CMK (cell line): ENCODE measurements at places on chromosomes 1 and 21.

GRCh38 chr1:35631396-35631795, 9.9 kb downstream of the PSMB2 start:
- DNase-seq, result no peak

DNA sequence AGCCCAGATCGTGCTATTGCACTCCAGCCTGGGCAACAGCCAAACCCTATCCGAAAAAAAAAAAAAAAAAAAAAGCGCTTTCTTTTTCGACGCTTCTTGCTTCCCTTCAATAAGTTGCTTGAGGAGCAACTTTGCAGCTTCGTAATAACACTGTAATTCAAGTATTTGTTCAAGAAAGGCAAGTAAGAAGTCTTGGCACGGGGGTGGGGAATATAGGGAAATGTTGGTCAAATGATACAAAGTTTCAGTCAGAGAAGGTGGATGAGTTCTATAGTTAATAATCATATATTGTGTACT, 871 bp upstream of the PSMA5 start:
- DNase-seq, result no peak

DNA sequence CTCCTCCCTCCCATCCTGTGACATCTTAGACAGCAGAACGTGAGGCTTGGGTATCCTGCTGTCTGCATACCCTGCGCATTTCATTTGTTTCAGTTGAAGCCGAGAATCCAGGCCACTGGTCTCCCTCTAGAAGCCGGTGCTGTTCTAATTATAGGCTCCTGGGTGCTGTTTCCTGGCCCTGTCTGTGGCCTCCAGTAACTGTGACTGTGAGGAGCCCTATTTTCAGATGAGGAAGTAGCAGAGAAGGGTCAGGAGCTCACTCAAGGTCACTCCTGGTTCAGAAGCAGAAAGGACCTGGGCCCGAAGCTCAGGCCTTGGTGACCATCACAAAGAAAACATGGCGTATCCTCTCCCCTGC, 24.0 kb downstream of the COQ8A start:
- no peak for DNase-seq

- DNase-seq, result no peak
Measured at GRCh38 chr1:218299416-218299815, 14.3 kb downstream of the RRP15 start.

DNA sequence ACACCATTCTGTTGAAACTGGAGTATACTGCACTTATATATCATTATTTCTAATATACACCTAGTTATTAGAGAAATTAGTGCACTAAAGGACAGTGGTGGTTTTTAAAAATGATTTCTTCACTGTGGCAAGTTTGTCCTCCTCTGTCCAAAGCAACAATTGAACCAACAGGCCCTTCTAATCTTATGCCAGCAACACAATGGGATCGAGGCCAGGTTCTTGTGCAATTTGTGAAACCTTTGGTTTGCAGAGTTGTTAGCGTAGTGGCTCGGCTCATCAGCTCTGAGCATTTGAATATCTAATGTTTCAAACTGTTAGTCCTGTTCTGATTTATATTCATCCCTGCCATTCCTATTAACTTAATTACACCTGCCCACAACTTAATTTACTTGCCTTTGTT, 9.9 kb upstream of the LRRC39 start:
- DNase-seq, result no peak

- DNase-seq, result no peak
Measured at GRCh38 chr1:87878873-87879272, 550.2 kb downstream of the LMO4 start.

DNA sequence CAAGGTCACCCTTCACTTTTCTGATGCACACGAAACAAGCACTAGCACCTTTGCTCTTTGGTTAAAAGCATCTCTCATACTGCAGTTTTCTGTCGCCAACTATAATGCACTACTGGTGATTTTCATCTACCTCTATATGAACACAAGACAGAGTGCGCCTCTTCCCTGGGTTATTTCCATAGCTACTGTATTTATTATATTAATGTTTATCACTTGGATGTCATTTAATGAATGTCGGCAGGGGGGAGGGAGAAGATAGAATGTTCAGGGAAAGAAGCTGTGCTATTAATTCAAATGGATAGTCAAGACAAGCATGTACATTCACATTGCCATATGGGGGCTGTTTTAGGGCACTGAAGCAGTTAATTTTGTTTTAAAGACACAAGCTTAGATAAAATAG, 174.1 kb upstream of the SAMSN1 start:
- DNase-seq, result no peak

GRCh38 chr1:98981917-98982513, 22.6 kb downstream of the PLPPR5 start:
- DNase-seq, result no peak

DNA sequence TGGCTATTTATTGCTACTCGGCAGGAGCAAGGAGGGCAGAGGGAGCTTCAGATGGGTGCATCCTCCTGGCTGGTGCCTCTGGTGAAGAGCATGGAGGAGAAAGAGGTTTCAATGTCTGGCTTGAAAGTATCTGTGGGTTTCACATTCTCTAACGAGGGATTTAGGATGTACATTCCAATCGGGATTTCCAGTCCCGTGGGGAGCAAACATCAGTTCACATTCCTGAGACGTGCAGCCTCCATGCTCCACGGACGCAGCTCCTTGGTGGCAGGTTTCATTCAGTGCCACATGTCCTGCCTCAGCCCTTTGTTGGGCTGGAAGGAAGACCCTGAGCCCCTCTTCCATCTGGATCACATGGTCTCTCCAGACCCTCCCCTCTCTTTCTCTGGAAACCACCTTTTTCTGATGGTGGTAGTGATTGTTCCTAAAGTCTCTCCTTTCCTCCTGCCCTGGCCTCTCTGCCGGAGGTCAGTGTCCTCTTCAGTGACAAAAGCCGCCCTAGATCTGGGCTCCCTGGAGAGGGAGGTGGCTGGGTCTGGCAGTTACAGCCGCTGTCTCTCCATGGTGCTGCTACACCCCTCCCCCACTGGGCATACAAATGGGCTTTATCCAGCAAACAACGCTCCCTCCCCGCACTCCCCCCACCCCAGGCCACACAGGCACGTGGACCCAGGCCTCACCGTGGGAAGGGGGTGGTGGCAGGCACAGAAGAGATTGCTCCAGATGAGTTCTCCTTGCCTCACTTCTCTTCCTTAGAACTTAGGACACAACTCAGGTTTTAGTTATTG, 826 bp upstream of the CA14 start:
- DNase-seq, result no peak

GRCh38 chr1:25756215-25756614, 43.8 kb upstream of the SELENON start:
- DNase-seq, result peak; percentile 56

- DNase-seq, result no peak
Measured at GRCh38 chr1:37472994-37473393, 1.4 kb upstream of the ZC3H12A start.

DNA sequence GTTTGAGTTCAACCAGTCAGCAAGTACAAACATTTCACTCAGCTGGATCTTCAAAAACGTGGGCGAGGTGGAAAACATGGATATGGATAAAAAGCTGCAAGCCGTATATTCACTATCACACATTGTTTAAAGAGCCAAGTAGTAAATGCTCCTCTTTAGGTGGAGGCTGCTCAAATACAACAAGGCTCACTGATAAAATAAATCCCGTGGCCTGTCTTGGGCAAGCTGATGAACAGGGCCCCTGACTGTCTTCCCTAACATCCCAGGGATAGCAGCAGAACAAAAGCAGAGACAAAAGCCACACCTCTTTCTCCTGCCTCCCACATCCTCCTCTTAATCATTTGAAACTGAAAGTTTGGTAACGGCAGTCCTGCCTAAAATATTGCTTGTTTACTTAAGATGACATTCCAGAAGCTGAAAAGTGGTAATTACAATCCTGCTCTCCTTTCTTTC, 357.7 kb downstream of the TTLL7 start:
- DNase-seq, result no peak

- DNase-seq, result no peak
Measured at GRCh38 chr1:173149887-173150286, 57.2 kb downstream of the TNFSF4 start.

DNA sequence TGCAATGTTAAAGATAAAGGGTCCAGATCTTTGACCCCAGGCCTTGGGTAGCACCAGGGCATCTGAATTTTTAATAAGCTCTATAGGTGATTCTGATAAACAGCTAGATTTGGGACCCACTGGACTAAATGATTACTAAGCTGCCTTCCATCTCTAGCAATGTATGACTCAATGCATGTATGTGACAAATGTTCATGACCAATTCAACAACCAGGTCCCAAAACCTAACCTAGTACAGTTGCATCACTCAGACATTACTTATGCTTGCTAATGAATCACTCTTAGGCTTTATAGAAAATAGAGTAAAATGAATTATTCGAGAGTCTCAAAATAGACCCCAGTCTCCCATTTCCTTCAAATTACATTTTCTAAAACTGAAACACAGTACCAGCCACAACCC, 35.5 kb downstream of the RCAN1 start:
- no peak for DNase-seq

DNA sequence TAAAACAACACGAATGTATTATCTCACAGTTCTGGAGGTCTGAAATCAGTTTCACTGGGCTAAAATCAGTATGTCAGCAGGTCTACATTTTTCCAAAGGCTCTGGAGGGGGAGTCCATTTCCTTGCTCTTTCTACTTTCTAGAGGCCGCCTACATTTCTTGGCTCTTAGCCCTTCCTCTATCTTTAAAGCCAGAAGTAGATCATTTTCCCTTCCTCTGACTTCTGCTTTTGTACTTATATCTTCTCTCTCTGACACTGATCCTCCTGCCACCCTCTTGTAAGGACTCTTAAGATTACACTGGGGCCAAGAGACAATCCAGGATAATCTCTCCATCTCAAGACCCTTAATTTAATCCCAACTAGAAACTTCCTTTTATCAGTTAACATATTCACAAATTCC, 41.4 kb downstream of the MSH4 start:
- DNase-seq, result no peak

DNA sequence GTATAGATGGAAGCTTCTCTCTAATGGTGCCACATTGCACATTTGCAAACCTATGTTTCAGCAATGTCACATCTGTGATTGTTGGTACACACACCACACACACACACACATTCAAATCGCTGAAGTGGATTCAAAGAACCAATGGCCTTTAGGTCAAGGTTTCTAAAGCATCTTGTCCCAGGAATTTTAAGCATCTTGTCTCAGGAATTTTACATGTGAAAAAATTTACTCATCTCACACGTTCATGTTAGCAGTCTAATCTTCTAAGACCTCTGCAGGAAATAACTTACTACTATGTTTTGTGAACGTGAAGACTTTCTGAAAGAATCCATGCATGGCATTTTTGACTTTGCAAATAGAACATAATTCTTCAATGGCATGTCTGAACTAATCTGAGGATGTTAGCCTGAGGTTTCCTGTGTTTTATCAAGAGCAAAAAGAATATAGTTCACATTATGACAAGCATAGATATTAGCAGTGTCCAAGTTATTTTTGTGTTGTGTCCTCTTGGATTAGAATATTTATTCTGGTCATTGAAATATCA, 125.1 kb downstream of the CYYR1 start:
- DNase-seq, result no peak

- DNase-seq, result no peak
Measured at GRCh38 chr1:236058141-236058934, 6.6 kb downstream of the NID1 start.

DNA sequence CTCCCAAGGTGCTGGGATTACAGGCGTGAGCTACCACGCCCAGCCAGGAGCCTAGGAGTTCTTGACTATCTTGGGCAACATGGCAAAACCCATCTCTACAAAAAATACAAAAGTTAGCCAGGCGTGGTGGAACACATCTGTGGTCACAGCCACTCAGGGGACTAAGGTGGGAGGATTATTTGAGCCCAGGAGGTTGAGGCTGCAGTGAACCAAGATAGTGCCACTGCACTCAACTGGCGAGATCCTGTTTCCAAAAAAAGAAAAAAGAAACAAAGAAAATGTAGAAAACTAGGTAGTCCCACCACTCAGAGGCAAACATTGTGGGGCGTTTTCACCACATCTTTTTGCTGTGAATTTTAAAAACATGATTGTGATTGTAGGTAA, 141.3 kb downstream of the ZZZ3 start:
- DNase-seq, result no peak

DNA sequence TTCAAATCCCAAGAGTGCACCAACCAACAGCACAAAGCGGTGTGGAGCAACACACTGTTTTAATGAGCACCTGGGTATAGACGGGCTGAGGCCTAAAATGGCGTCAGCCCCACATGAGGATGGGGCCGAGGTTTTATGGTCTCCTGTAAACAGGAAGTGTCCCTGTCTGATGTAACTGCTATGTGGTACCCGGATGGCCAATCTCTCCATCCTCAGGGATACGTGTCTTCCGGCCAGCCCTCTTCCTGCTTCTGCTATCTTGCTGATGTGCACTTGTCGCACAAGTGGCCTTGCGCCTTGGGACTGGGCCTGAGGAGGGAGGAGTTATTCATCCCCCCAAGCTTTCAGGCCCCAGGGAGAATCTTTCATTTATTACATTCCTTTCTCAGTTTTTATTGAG, 73.5 kb downstream of the CNST start:
- peak; percentile 90 for DNase-seq

DNA sequence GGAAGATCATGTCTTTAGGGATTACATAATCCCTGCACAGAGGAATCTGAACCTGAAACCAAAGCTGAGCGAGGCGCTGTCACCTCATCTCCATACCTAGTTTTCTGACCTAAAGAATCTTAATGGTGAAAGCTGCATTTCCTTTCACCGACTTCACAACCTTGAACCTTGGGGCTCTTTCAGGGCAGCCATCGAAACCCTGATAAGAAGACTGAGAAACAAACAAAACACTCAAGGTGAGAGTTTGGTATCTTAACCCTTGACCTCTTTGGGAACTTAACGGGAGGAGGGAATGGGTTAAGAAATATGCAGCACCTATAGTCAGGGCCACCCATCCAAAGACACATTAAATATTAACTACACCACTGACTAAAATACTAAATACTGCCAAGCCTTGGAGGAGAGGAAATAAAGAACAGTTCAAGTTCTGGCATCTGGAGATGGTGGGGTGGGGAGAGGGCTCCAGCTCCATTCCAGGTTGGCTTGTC, 2.0 kb downstream of the C1orf116 start:
- no peak for DNase-seq

DNA sequence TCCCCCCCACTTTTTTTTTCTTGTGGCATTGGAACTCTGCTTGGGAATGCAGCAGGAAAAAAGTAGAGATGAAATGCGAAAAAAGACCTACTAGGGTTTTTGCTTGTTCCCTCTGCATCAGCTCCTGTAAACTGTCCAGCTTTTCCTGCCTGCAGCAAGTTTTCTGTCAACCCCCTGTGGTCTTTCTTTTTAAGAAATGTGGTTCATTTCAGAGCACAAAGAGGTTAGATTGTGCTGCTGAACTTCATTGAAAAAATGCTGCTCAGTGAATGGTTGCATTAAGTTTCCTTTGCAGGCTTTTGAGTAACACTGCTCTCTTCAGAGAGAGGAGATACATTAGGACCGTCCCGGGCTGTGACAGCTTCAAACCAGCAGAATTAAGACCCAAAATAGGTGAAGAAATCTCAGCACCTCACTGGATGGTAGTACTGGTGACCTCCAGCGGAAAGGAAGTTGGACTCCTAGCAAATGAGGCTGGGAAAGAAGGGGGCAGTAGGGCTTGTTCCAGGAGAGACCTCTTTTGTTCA, 80.7 kb downstream of the NDUFS5 start:
- DNase-seq, result no peak

DNA sequence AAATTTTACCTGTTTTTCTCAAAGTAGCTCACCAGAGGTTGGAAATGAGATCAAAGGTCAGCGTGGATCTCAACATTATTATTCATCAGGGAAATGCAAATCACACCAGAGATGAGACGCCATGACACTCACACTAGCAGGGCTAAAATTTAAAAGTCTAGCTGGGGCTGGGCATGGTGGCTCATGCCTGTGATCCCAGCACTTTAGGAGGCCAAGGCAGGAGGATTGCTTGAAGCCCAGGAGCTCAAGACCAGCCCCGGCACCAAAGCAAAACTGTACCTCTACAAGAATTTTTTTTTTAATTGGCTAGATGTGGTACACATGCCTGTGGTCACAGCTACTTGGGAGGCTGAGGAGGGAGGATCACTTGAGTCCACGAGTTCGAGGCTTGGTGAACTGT, 41.4 kb upstream of the PCBP3 start:
- DNase-seq, result no peak
